GM12891 (cell line): ENCODE measurements at places on chromosomes 2 and 18.

DNA sequence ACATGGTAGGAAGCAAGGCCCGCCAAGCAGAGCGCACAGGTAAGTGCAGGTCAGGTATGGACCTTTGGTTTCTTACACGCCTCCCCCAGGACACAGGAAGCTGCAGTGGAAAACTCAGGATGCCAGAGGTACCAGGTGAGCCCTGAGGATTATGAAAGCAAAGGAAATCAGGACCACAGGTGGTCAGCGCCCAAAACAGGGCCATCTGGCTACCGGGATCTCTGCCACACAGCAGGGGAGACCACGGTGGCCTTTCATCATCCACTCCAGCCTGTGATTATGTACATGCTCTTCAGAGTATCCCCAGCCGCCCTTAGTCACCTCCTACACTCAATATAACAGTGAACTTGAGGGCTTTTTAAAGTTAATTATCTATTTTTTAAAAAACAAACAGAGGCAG lies 125.5 kb upstream of the EPC2 start:
- DNase-seq: no peak

- DNase-seq: no peak
Observed at GRCh38 chr2:14015113-14015630, 617.3 kb upstream of the LRATD1 start.

DNA sequence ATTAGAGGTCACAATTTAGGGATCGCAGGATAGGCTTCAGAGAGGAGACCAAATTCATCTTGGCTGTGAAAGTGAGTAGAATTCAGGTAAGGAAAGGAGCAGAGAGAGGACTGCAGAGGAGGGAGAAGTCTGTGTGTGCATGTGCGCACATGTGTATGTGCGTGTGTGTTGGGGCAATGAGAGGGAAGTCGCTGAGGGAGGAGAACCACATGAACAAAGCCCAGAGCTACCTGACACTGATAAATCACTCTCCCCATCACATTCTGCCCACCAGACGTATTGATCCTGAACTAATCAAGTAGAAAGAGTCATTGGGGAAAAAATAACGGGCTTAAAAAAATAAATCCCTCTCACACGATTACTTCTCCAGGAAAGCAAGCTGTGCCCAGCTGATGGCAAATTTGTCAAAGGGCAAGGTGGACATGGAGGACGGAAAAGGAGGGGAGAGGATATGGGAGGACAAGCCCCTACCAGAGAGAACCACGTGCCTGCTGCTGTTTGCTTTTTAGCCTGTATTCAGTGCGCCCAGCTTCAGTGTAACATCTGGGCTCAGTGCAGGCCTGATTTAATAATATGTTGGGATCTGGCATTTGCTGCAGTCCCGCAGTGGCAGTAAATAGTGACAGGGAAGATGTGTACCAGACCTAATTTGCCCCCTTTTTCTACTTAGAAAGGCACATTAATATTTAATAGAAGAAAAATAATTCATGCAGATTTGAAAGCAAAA lies 307.5 kb downstream of the C1D start:
- DNase-seq: no peak

GRCh38 chr2:181463588-181463987 lies 6.4 kb downstream of the ITGA4 start:
- no peak for DNase-seq
